ENCODE measurements at places on chromosomes 1 and 21. TPM values are rescaled to one million over a fixed set of nuclear protein-coding genes. Genes with fewer than 3 reads are reported as not detected.

Gene CD1E
- not detected for total RNA-seq

Gene CR1L
- total RNA-seq: not detected

Gene CLCNKA
- not detected for total RNA-seq

Gene KIRREL1
- 200 TPM for total RNA-seq

Gene SPATA46
- total RNA-seq: not detected

Gene ETV3L
- not detected for total RNA-seq

Data from smooth muscle cell of the umbilical artery (primary cell).